ENCODE measurements at places on chromosomes 16 and 17. TPM values are rescaled to one million over a fixed set of nuclear protein-coding genes. Genes with fewer than 3 reads are reported as not detected.

MYH1 gene
- not detected for total RNA-seq

- no peak for DNase-seq
Observed at GRCh38 chr17:75673487-75673886, 6.3 kb downstream of the SAP30BP start.

GRCh38 chr16:60404401-60404800 is 1631.8 kb downstream of the CDH8 start:
- no peak for DNase-seq

DNA sequence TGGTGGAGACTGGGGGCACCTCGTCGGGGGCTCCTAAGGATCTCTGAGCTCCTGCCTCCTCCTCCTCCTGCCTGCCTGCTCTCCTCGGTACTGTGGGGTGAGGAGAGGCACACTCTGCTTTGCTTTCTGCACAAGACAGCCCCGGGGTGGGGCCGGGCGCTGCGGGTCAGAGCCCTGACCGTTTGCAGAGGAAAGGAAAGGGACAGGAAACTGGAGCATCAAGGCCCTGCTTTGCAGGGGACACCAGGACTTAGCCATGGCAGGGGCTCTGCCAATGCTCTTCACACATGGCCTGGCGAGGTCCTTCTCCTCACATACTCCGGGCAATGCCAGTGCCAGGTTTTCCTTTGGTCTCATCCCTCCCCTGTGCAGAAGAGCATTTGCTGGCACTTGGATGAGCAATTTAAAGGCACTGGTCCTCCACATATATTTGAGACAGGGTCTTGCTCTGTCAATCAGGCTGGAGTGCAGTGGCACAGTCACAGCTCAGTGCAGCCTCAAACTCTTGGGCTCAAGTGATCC is 23.8 kb upstream of the DOC2B start:
- no peak for DNase-seq

DNA sequence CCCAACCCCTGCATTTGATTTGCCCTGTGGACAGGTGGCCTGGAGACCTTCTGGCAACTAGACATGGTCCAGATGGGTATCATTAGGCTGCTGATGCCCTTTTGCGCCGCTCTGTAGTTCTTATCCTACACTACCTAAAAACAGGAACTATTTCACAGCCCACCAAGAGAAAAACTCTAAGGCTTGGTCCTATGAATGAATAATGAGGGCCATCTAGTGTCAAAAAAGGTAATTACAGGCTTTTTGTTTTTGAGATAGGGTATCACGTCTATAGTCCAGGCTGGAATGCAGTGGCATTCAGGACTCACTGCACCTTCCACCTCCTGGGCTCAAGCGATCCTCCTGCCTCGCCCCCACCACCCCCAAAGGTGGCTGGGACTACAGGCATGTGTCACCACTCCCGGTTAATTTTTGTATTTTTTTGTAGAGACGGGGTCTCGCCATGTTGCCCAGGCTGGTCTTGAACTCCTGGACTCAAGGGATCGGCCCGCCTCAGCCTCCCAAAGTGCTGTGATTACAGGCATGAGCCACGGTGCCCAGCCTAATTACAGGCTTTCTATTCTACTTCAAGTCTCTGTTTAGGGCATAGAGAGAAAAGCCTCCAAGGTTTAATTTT is 20.9 kb downstream of the COIL start:
- peak; percentile 77 for DNase-seq

DNA sequence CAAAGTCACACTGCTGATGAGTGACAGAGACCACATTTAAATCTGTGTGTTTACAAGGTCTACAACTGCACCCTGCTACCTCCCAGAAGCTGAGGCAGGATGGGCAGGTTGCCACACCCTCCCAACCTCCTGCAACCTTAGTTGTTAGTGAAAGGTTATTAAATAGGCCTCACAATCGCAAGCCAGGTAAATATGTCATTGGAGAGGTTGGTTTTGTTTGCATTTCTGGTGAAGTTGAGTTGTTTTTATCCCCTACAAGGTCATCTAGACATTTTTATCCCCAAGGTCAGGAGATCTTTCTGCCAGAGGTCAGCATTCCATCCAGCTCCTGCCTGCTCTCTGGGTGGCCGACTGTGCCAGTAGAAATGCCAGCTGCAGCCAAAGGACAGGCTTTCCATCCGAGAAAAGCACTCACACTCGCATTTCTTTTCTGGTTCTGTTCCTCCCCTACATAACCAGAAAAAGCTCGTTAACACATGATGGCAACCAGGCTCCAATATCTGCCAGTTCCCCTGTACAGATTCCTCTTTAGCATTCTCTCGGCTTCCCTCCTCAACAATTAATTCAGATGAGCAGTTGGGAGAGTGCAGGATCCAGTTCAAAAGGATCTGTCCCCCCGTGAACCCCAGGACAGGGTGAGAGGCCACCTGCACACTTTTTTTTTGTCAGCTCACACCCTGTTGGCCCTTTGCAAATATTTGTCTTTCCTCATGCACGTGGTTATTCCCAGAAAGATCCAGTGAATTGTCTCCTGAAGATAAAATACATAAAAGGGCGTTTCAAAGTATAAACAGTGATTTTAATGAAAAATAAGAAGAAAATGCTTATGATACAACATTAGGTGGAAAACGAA is 562.8 kb downstream of the MAF start:
- no peak for DNase-seq

DNA sequence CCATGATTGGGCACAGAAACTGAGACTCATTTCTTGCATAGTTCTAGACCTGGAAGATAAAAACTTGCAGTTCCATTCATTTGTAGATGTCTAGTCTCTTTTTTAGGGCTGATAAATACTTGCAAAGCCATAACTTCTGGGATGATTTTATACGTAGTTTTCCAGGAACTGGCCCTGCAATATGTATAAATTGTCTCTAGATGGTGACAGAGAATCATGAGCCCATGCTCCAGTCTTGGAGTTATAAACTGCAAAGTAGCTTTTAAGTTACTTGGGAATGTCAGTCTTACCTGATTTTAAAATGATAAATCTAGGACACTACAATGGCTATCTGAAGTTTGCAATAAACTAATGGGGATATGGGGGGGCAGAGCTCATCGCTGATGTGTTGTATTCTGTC is 3.0 kb upstream of the ADAMTS18 start:
- no peak for DNase-seq

All from SJCRH30 (cell line).